ENCODE measurements at places on chromosomes 5 and 9.

GRCh38 chr9:81377320-81377719, 312.0 kb downstream of the TLE1 start:
- no peak for DNase-seq

DNA sequence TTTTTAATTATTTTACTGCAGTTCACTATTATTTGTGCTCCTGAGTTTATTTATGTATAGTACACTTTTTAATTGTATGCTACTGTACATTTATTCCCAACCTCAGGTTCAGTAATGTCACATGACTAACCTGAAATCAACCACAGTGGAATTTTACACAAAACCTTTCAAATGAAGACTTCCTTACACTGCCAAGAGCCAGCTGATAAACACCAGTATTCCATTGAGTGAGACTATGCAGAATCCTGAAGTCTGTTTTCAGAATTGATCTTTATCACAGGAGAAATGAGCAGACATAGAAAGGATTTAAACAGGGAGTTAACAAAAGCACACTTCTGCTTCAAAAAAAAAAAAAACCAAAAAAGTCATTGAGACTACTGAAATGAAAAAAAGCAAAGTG, 219.5 kb downstream of the PRR16 start:
- DNase-seq = no peak

- no peak for DNase-seq
These were observed 88.0 kb downstream of the LMX1B start for GRCh38 chr9:126701813-126702140.

- peak; percentile 65 for DNase-seq
These were observed 25.8 kb upstream of the HSD17B3 start for GRCh38 chr9:96327694-96328352.

DNA sequence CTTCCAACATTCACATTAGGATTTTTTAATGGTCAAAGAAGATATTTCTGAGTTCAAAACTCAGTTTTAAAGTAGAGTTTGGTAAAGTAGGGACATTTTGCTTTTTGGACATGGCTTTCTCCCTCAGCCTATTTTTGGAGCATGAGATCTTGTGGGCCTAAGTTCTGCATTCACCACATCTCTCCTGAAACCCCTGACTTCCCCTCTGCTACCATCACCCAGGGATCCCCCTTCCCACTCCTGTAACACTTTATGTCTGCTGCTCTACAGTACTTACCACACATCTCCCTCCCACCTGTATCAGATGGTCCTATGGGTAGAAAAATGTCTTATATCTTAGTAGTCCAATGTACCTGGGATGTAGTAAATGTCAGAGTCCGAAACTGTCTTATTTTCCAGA, 48.2 kb upstream of the JAK2 start:
- no peak for DNase-seq

DNA sequence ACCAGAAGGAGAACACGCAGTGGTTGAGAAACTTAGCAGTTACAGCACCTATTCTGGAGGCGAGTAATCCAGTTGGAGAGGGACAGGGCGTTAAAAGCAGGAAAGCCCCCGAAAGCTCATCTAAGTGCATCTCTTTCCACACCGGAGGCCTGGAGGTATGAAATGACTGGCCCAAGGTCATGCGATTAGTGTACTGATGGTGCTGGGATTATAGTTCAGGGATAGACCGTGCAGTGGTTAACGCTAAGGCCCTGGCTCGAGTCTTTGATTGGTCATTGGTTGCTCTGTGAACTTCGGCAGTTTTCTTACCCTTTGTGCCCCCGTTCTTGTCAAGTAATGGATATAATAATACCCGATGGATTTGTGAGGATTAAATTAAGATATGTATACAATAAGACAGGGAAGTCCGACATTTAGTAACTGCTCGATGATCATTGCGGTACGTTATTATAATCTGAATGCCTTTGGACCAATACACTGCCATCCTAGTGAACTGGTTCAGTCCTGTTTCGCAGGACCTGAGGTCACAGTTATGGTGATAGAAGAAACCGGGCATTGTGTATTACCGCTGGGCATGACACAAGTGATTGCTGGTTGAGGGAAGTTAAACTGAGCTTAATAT, 960 bp downstream of the CANX start:
- no peak for DNase-seq

DNA sequence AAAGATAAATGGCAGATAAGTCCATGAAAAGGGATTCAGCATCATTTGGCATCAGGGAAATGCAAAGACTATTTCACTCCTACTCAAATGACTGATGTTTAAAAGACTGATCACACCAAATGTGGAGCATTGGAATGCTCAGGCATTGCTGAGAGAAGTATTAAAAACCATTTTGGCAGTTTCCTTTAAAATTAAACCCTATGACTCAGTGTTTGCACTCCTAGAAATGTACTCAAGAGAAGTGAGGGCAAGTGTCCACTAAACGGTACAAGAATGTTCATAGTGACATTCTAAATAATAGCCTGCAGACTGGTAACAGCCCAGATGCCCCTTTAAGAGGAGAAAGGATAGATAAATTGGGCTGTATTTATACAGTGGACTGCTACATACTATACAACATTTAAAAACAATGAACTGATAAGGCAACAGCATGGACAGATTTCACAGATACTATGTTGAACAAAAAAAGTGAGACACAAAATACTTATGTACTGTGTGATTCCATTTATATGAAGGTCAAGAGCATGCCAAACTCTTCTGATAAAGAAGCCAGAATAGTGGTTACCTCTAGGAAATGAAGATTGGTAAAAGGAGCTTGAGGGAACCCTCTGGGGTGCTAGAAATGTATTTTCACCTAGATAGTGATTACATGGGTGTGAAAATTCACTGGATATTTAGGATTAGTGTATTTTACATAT, 24.6 kb downstream of the APC start:
- DNase-seq = no peak

DNA sequence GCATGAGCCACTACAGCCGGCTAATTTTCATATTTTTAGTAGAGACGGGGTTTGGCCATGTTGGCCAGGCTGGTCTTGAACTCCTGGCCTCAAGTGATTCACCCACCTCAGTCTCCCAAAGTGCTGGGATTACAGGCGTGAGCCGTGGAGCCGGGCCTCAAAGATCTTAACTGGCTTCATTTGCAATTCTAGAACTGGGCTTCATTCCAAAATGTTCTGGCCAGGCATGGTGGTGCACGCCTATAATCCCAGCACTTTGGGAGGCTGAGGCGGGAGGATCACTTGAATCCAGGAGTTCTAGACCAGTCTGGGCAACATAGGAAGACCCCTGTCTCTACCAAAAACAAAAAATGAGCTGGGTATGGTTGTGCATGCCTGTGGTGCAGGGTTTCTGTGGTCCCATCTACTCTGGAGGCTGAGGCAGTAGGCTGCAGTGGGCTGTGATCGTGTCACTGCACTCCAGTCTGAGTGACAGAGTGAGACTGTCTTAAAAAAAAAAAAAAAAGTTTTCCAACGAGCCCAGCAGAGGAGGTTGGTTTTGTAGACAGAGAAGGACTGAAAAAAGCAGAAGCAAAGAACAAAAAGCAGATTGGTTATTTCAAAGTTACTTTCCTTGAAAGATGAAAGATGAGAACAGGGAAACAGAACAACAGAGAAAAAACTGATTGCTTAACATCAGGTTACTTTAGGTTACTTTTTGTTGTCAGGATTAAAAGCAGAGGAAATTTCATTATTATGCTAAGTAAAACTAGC, 78.2 kb downstream of the ANKRD55 start:
- no peak for DNase-seq

- no peak for DNase-seq
These were observed 42.1 kb upstream of the MAST4 start for GRCh38 chr5:66553916-66554575.

DNA sequence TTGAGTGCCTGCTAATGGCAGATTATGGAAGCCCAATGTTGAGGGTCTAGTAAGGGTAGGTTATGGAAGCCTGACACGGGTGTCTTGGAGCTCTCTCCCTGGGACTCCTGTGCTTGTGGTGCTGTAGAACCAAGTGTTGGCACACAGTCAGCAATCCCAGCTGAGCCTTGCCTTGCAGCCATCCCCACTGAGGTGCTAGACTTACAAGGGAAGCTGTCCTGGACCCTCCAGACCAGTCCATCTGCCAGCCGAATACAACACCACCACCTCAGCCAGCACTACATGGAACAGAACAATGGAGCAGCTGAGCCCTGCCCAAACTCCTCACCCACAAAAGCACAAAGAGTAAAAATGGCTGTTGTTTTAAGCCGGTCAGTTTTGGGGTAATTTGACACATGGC, 90.5 kb upstream of the DNAH5 start:
- DNase-seq = no peak

DNA sequence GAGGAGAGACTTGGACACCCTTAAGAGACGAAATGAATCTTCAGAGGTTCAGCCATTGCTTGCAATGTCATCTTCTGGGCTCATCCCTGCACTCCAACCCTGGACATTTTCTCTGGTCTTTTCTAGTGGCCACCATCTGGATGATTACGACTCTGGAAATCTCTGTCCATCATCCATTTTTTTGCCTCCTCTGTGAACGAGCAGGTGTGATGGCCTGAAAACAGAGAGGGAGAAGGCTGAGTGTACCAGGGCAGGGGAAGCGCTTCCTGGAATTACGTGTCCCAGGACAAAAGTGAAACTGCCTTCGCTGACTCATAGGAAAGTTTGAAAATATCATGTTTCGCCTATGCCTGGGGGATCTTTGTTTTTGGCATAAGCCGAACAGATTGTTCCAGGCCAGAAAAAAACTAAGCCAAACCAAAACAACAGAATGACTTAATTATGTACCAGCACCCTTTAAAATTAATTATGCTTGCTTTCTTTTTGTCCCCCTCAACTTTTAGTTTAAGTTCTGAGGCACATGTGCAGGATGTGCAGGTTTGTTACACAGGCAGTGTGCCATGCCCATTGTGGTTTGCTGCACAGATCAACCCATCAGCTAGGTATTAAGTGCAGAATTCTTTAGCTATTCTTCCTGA, 31.9 kb downstream of the ANKRD33B start:
- peak; percentile 35 for DNase-seq

DNA sequence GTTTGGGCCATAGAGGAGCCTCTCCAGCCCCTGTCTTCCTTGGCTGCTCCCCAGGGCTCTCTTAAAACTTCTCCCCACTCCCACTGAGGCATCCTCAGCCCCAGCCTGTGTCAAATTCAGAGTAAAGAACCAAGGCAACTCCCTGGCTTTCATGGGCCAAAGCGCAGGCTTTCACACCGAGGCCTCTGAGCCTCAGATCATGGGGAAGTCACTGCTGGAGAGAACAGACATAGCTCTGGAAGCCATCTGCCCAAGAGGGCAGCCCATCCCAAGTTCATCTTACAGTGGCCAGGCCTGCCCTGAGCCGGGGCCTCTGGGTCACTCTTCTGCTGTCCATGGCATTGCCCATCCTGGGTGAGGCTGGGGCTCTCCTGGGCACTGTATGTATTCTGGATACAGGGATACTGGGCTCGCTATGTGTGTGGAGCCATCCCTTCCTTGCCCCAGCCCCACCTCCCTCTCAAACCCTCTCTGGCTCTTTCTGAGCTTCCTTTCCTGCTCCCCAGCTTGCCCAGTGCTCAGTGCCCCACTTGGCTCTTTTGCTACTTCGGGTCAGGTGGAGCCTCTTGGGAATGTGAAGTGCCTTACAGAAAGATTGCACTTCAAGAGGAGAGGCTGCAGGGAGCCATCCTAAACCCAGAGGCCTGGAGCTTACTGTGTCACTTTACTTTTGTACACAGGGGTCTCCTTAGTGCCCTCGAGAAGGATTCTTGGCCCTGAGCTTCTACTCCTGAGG, 33.0 kb downstream of the TGFBI start:
- no peak for DNase-seq

- no peak for DNase-seq
These were observed 160.2 kb upstream of the CDH6 start for GRCh38 chr5:31033295-31033694.

DNA sequence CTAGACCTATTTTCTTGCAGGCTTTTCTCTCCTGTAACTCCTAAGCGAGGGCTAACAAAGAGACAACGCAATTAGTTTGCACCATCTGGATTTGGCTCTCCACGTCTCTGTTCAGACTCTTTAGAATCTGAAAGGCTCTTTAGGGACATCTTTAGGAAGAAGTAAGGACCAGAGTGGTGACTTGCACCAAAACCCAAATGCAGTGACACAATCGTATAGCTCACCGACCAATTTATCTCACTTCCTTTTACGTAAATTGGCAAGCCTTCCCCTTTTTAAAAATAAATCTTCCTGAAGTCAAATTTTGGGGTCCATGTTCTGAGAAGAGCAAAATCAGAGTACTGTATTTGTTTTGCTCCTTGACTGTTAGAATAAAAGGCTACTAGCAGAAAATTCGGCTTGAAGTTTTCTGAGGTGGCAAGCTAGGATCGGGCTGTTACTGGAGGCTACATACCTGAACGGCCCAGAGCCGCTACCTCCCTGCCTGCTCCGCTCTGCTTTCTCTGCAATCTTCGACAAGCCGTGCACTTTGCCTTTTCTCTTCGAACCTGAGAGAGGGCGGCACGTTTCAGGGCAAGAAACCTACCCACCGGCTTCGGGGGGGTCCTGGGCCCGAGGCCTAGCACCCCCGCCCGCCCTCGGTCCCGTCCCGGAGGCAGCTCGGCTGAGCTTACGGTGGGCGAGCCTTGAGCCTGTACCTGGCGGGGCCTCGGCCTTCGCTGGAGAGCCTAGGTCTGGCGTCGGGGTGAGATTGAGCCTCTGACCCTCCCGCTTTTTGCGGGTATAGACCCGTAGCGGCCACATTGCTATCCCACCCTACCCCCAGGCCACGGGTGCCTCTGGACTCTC, 537 bp downstream of the MEIKIN start:
- no peak for DNase-seq

GRCh38 chr9:33381231-33381791, 21.1 kb downstream of the AQP7 start:
- no peak for DNase-seq

DNA sequence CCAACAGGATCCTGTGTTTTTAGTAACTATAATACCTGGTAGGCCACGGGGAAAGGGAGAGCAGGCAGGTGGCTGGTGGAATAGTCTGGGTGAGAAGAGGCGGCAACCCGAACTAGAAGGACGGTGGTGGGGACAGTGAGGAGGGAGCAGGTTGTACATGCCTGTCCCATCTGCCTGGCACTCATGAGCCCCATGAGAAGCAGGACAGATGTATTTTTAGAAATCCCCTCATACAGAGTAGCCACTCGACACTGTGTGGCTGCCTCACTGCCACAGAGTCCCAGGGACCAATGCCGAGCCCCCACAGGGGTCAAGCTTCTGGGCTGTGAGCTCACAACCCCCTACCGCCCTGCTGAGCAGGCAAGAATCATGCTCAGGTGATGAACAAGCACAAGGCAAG, 136.6 kb downstream of the SEC61B start:
- no peak for DNase-seq

DNA sequence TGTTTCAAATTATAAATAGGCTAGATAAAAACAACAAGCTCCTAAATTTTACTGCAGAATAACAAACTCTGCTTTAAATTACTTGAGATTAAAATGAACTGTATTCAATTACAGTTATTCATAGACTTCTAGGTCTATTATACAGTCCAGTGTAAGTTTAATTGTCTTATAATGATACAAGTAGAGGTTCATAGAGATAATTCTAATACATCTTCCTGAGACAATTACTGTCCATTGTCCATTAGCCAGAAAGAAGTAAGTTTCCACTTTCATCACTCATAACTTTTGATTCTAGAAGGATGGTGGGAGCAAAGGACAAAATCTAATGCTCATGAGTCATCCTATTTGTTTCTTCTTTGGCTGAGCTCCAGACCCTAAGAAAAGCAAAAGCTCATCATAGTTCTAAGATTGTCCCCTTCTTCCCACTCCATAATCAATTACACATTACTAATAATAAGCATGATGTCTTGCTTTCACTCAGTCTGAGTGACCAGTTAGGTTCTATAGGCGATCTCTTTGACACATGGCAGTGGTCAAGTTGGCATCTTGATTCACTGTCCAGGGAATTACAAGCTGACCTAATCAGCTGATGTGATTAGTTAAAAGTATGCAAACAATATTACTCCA, 502.5 kb upstream of the IZUMO3 start:
- DNase-seq = no peak

- no peak for DNase-seq
These were observed 45.0 kb downstream of the TENT4A start for GRCh38 chr5:6758236-6758635.

Measured in activated CD4-positive, alpha-beta T cell treated with anti-CD3 and anti-CD28 coated beads for 4 hours (primary cell).